Astrocyte (in vitro differentiated cells and primary cell): ENCODE measurements at places on chromosomes 12 and 14. TPM values are rescaled to one million over a fixed set of nuclear protein-coding genes. Genes with fewer than 3 reads are reported as not detected.
A peak's percentile ranks its signal among the peaks of the same experiment; 100 is the strongest.

The TPH2 gene
- total RNA-seq = 0.24 and 0.30 TPM in 2 replicates

The KLRK1 gene
- 0.73 and 1.1 TPM in 2 replicates for total RNA-seq

The RTL1 gene
- 0.18 and 0.31 TPM in 2 replicates for total RNA-seq

The OAS3 gene
- total RNA-seq = 33.8 and 37.1 TPM in 2 replicates

The KRT83 gene
- total RNA-seq = not detected in 2 replicates

The METTL25 gene
- 6.8 and 9.4 TPM in 2 replicates for total RNA-seq

The HOXC12 gene
- total RNA-seq = not detected in 2 replicates

The ASCL1 gene
- total RNA-seq = not detected in 2 replicates

GRCh38 chr12:32661706-32662105, 17.4 kb upstream of the DNM1L start:
- H3K4me3 ChIP-seq = no peak overlapping the region
- no peaks in the 10 kb centered on the region for H3K4me1 ChIP-seq
- H3K36me3 ChIP-seq = no peaks in the 10 kb centered on the region
- no peak overlapping the region for H3K27ac ChIP-seq

DNA sequence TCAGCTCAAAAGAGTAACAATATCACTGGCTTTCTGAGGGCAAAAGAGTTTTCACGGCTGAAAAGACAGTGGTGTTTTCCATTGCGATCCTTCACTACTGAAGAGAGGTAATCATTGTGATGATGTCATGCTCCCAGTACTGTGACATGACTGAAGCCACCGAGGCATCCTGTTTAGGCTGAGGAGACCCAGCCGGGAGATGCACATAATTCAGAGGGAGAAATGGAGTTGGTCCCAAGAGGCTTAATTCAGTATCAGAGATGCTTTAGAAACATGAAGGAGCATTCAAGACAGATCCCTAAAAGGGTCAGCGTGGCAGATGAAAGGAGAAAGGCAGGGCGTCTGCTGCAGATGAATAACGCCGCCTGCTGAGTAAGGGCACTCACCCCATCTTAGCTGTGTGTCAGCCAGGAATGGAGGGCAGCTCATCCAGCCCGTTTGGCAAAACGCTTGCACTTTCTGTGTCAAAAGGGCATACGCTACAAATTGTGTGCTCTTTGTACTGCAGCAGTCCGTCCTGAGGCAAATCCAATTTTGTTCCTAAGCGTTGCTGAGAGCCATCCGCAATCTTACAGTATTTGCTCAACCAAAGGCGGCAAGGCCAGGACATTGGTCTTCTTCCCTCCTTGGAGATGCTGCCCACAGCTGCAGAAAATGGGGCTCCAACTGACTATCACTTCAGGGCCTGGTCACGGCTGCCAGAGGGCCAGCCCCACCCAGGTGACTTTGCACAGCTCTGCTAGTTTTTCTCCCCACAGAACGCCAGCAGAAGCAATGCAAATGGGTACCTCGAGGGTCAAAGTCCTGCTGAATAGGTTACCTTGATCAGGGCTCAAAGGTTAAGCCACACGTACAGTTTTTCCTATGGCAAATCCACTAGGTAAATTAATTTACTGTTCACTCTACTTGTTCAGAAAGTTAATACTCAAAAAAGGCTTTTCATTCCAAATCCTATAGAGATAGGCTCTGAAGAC, 23.5 kb downstream of the CCDC92 start:
- H3K36me3 ChIP-seq = no peaks in the 10 kb centered on the region
- no peak for DNase-seq
- peaks cover 18% of the 10 kb centered on the region for H3K4me1 ChIP-seq

DNA sequence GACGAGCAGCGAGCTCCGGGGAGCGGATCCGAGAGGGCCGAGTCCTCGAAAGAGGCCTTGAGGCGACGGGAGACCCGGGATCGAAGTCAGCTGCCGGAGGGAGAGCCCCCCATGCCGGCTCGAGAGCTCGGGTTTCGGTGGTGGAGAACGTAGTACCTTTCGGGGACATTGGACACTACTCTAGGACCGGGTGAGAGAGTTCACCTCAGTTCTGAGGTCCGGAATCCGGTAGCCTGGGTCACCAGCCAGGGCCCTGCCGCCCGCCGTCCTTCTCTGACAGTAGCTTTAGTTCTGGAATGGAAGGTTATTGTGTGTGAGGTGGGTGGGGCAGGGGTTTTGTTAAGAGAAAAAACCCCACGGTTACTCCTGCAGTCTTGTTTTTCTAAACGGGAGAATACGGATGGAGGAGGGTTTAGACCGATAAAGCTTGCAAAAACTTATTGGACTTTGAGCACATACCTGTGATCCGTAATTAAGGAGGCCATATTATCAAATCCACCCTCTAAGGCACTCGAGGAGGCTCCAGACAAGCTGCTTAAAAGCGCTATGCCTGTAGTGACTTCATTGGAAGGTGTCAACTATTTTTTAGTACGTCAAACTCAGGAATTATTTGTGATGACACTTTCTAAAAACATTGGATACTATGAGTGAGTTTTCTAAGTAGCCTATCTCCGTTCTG, 765 bp downstream of the SCYL2 start:
- H3K4me3 ChIP-seq = peak overlapping the region; percentile 76
- H3K27ac ChIP-seq = peak overlapping the region; percentile 88
- H3K4me1 ChIP-seq = peaks cover 12% of the 10 kb centered on the region

DNA sequence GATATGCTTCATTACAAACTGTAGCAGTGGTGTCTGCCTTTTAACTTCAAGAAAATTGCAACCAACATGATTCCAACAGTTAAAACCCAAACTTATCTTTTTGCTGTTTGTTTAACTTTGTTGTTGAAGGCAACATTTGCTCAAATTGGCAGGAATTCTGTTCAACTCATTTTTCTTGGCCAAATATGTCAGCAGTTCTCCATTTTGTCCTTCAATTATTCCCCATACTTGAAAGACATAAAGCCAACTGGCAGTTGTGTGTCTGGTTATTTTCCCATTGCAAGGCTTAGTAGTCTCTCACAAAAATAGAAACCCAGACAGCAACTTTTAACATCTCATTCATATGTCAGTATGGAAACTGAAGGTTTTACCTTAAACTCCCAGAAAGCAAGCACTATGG, 146.3 kb downstream of the LRIG3 start:
- no peak for DNase-seq
- no peak overlapping the region for H3K27ac ChIP-seq
- H3K4me3 ChIP-seq = no peak overlapping the region
- H3K27me3 ChIP-seq = no peaks in the 10 kb centered on the region
- H3K36me3 ChIP-seq = no peaks in the 10 kb centered on the region

- no peaks in the 10 kb centered on the region for H3K27me3 ChIP-seq
- no peaks in the 10 kb centered on the region for H3K36me3 ChIP-seq
- H3K27ac ChIP-seq = no peak overlapping the region
Observed at GRCh38 chr14:93395231-93395630, 35.5 kb upstream of the UNC79 start.

DNA sequence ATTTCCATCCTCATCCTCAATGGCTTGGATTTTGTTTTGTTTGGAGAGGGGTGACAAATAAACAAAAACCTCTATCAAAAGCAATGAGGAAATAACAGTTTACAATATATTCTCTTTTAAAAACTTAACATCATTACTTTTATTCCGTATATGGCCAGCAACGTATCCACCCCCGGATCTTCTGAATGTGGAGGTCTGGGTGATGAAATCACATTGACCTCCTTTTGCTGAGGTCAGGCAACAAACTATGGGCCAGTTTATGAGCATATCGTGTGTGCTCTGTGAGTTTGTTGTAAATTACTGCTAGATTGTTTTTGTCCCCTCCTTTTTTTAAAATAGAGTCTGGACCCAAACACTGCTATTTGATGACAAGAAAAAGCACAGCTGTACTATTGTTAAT, 178.1 kb downstream of the BCAT1 start:
- H3K4me3 ChIP-seq = no peak overlapping the region
- H3K27me3 ChIP-seq = no peaks in the 10 kb centered on the region
- DNase-seq = no peak
- no peak overlapping the region for H3K27ac ChIP-seq
- no peaks in the 10 kb centered on the region for H3K36me3 ChIP-seq

DNA sequence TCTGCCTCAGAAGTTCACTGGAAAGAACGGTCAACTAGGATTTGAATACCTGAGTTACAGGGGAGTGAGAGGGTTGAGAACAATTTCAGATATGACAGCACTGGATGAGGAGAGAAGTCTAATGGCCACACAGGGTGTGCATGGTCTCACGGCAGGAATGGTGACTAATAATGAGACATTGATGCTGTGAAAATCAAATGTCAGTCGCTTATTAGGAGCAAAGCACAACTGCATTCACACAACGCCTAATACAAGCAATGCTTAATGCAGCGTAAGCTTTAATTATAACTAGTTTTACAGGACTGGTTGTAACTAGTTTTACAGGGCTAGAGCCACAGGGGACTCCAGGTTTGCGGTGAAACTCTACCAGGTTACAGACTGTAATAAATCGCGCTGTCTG, 23.4 kb upstream of the PRIMA1 start:
- H3K36me3 ChIP-seq = no peaks in the 10 kb centered on the region
- no peak overlapping the region for H3K4me3 ChIP-seq

- no peak overlapping the region for H3K4me3 ChIP-seq
- peak; percentile 77 for DNase-seq
- H3K36me3 ChIP-seq = peaks cover 8% of the 10 kb centered on the region
- H3K27me3 ChIP-seq = no peaks in the 10 kb centered on the region
- peaks cover 24% of the 10 kb centered on the region for H3K4me1 ChIP-seq
Observed at GRCh38 chr12:26651566-26652188, 181.3 kb downstream of the ITPR2 start.

DNA sequence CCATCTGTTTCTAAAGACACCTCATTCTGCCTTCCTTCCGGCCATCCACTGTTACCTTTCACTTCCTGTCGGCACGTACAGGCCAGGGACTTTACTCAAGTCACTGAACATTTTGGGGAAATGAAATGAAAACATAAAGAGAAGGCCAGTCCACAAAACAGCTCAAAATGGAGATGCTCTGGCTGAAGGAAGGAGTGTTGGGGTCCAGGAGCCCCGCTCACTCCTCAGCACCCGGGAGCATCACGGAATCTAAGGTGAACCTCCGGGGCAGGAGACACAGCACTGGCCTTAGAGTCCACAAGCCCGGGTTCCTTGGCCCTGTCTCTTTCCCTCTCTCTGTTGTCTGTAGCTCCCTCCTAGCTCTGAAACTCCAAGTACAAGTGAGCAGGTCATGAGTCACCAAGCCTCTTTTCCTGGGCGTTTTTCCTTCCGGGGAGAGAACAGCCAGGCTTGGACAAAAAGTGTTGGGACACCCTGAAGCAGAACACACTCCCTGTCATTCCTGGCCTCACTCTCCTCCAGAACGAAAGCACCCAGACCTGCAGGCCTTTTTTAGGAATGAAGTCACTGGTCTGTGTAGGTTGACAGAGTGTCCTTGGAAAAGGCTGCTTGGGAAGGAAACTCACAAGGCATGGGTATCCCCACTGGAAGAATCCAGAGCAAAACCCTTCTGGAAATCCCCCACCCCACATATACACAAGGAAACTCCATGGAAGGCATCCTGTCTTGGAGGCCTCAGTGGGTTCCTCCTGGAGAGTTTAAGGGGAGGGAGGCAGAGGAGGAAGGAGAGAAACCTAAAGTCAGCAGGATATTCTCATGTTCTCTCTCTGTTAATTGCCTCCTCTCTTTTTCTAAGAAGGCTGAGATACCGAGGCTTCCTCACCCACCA, 245.3 kb downstream of the ZFP36L1 start:
- H3K36me3 ChIP-seq = no peaks in the 10 kb centered on the region
- DNase-seq = peak; percentile 89
- H3K4me3 ChIP-seq = peak overlapping the region; percentile 7
- peak overlapping the region; percentile 98 for H3K27ac ChIP-seq
- H3K27me3 ChIP-seq = no peaks in the 10 kb centered on the region

DNA sequence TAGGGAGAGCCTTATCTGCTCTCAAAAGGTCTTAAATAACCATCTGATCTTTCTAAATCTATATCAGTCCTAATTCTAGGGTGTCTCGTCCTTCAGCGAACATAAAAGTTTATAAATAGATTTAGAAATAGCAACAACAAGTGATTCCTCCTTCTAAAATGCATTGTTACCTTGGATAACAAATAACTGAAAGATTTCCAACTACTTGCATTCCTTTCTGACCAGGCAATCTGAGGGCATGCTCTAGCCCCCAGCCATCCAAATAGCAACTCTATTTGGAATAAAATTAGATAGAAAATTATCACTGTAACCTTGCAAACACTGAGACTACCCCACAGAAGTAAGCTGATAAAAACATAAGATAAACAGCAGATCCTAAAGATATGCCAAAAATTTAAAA, 21.8 kb upstream of the KRR1 start:
- no peaks in the 10 kb centered on the region for H3K4me1 ChIP-seq
- H3K4me3 ChIP-seq = no peak overlapping the region
- no peaks in the 10 kb centered on the region for H3K27me3 ChIP-seq

DNA sequence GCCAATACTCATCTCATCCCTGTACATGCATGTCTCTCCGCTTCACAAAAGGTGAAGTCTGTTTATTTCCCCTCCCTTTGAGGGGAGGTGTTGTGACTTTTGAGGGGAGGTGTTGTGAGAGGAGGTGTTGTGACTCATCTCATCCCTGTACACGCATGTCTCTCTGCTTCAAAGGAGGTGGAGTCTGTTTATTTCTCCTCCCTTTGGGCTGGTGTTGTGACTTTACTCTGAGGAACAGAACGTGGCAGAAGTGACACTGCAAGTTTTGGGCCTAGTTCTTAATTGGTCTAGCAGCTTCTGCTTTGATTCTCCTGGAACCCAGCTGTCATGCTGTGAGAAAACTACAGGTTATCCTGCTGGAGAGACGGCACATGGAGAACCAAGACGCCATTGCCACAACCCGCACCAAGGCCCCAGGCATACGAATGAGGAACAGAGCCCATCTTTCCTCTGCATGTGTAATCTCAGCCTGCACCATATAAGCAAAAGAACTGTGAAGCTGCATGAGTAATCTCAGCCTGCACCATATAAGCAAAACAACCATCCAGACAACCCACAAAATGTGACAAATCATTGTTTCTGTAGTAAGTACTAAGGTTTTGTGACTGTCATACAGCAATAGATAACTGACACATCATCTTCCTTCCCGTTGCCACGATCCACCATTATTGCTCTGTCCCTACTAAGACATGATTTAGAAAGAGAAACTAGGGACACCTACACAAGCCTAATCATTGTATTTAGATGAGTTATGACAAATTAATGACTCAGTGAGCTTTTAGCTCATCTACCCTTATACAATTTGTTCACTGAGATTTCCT, 30.0 kb downstream of the GALNT4 start:
- no peaks in the 10 kb centered on the region for H3K4me1 ChIP-seq
- DNase-seq = peak; percentile 39
- no peaks in the 10 kb centered on the region for H3K36me3 ChIP-seq
- H3K27ac ChIP-seq = no peak overlapping the region

- DNase-seq = no peak
- H3K27ac ChIP-seq = no peak overlapping the region
- peaks cover 5% of the 10 kb centered on the region for H3K4me1 ChIP-seq
- no peaks in the 10 kb centered on the region for H3K36me3 ChIP-seq
- no peaks in the 10 kb centered on the region for H3K27me3 ChIP-seq
Observed at GRCh38 chr12:87320724-87321123, 708.5 kb downstream of the C12orf50 start.

- H3K4me1 ChIP-seq = no peaks in the 10 kb centered on the region
- H3K36me3 ChIP-seq = peaks cover 14% of the 10 kb centered on the region
- DNase-seq = no peak
- no peak overlapping the region for H3K4me3 ChIP-seq
- H3K27me3 ChIP-seq = no peaks in the 10 kb centered on the region
Observed at GRCh38 chr14:39122330-39123138, 8.4 kb downstream of the GEMIN2 start.

GRCh38 chr14:50844391-50844790, 13.4 kb upstream of the NIN start:
- H3K27ac ChIP-seq = no peak overlapping the region
- no peaks in the 10 kb centered on the region for H3K27me3 ChIP-seq
- H3K36me3 ChIP-seq = no peaks in the 10 kb centered on the region
- no peak for DNase-seq

GRCh38 chr14:94631536-94632304, 19.5 kb downstream of the SERPINA3 start:
- DNase-seq = no peak
- no peak overlapping the region for H3K27ac ChIP-seq
- peaks cover 4% of the 10 kb centered on the region for H3K27me3 ChIP-seq
- H3K36me3 ChIP-seq = no peaks in the 10 kb centered on the region
